Activated CD4-positive, CD25-positive, alpha-beta regulatory T cell treated with anti-CD3 and anti-CD28 coated beads, Interleukin-2, amount 50 U/mL, for 16 hours (primary cell): ENCODE measurements at places on chromosomes 13 and 19.
A peak's percentile ranks its signal among the peaks of the same experiment; 100 is the strongest.

DNA sequence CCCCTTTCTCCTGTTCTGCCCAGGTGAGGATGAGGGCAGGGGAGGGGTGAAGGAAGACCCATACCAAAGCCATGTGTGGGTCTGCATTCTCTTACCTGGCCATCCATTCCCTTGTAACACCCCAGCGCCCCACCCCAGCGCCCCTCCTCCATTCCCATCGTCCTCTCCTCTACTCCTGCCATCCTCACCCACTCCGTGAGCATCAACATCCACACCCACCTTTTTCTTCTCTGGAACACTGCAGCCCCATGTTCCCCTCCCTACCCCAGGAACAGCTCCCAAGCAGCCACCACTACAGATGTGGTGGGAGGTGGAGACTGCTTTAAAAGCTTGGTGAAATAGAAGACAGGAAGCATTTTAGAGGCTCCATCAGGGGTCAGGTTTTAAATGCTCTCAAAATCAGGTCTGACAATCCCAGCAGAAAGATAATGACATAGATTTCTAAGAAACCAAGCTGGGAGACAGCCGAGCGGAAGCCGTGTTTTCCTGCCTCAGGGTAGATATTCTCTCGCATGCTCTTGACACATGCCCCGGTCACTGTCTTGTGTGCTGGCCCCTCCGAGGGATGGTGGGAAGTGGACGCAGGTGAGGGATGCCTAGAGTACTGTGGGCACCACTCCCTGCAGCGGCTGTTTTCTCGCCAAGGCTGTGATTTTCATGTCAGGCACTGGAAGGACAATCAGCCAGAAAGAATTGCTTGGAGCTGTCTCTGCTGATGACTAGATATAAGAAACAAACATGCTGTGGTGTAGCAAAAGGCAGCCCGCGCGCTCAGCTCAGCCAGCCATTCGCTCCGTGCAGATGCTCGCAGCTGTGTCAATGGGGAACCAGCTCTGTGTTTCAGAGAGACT is 9.8 kb downstream of the MEDAG start:
- no peak for DNase-seq

- DNase-seq, result no peak
Measured at GRCh38 chr19:3161453-3161852, 17.1 kb upstream of the S1PR4 start.

- DNase-seq, result no peak
Measured at GRCh38 chr13:108917581-108917980, 288.2 kb downstream of the MYO16 start.

DNA sequence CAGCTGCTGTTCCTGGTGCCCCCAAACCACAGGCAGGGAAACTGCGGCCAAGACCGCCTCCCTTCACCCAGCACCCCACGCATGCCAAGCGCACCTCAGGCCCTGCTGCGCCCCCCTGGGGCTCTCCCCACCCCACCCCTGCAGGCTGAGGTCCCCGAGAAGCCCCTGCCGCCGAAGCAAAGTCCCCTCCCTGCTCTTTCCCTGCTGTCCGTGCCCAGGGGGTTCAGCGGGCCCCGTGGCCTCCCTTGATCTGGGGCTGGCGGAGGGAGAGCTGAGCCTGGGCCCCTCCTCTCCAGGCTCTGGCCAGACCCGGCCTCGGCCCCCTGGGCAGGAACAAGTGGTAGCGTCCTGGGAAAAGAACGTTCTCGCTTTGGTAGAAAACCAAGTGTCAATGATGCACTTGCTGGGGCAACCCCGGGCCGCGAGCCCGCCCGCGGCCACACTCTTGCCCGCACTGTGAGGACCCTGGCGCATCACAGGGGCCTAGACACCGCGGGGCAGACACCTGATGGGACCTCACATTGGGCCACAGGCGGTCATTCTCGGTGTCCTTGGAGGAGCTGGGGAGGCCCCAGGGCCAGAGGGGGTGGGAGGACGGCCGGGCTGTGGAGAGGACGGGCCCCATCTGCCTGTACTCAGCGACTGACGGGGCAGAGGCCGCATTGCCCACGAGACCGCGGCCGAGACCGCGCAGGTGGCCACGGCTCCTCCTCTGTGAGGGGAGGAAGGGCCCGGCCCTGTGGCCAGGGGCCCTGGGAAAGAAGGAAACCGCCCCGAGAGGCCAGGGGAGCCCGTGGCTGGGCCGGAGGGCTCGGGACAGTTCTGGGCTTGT is 29.0 kb downstream of the GPX4 start:
- no peak for DNase-seq

DNA sequence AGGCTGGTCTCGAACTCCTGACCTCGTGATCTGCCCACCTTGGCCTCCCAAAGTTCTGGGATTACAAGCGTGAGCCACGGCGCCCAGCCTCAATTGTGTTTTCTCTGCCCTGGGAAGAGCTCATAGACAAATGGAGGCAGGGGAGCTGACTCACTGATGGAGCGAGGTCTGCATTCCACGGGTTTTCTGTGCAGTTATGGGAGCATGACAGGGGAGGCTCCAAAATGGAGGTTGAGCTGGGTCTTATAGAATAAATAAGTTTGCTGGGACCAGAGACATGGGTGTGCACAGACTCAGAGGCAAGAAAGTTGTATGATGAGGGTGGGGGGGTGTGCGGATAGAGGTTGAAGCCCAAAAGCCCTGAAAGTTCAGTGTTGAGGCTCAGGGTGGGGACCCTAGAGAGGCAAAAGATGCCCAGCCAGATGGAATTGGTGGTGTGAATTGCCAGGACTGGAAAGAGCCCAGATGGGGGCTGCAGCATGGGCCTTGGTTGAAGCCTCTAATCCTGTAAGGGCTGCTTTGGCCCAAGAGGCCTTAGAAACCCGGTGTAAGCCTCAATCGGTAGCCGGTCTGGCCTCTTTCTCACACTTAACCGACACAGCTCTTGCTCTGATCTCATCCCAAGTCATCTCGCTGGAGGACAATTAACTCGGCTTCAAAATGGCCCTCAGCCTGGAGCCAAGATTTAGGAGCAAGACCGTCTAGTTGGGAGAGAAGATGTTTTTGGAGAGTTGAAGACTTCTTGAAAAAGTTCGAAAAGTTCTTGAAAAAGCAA is 1.9 kb downstream of the TPM4 start:
- no peak for DNase-seq

DNA sequence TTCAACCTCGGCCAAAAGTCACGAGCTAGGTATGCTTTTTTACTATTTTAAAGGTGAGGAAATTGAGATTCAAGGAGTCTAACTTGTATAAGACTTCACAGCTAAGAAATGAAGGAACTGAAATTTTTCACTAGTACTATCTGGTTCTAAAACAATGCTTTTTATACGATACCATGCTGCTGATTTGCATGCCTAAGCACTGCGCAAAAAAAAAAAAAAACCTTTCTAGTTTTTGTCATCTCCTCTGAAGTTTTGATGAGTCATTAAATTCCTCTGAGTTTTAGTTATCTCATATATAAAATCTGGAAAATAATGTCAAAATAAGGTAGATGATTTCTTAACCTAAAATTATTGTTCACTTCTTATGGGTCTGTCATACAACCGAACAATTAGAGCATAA is 28.0 kb upstream of the UFM1 start:
- no peak for DNase-seq

DNA sequence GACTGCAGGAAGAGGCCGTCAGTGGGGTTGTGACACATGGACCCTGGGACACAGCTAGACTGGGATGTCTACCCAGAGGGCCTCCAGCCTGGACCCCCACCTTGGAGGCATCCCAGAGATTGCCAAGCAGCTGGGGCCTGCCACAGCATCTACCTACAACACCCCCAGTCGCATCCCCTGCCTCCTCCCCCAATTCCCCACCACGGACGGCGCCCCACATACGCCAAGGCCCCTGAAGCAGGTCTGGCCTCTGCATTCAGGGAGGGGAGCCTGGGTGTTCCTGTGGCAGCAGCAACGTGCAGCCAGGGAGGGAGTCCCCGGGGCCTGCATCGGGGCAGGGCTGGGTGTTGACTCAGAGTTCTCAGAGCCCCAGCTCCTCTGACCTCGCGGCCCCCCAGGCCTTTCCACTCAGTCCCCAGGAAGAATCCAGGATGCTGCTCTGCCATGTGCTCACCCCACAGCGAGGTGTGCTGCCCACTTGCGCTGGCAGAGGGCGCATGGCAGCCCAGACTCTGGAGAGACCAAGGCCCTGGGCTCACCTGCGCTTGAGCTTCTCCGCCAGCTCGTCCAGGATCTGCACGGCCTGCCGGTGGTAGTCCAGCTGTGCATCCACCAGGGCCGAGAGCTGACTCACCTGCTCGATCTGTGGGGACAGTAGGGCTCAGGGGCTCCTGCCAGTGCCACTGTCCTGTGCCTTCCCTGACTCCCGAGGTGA is 19.6 kb downstream of the MPND start:
- DNase-seq, result no peak

GRCh38 chr19:13492128-13492527 is 14.2 kb downstream of the CACNA1A start:
- no peak for DNase-seq

- DNase-seq, result peak; percentile 6
Measured at GRCh38 chr19:16778796-16779411, 50.3 kb upstream of the SIN3B start.

- DNase-seq, result no peak
Measured at GRCh38 chr13:88031980-88032559, 360.9 kb downstream of the SLITRK5 start.

- no peak for DNase-seq
Measured at GRCh38 chr13:112885782-112886268, 83.2 kb upstream of the MCF2L start.

- DNase-seq, result no peak
Measured at GRCh38 chr19:4800591-4801081, 9.1 kb downstream of the FEM1A start.

- peak; percentile 77 for DNase-seq
Measured at GRCh38 chr19:16829010-16829821, at the start of gene SIN3B. TSS of gene SIN3B (plus strand) at chr19:16829398. CDS start at chr19:16829421, 23 bp downstream.

- no peak for DNase-seq
Measured at GRCh38 chr13:62043600-62043999, 628.0 kb upstream of the PCDH20 start.

- DNase-seq, result no peak
Measured at GRCh38 chr19:7657131-7657751, 11.6 kb upstream of the RETN start.

GRCh38 chr19:48295458-48295857 is 25.6 kb downstream of the ZNF114 start:
- DNase-seq, result no peak

GRCh38 chr13:44259045-44260027 is 114.3 kb upstream of the SERP2 start:
- DNase-seq, result peak; percentile 67

- DNase-seq, result no peak
Measured at GRCh38 chr13:26227166-26227971, 5.3 kb upstream of the RNF6 start.

DNA sequence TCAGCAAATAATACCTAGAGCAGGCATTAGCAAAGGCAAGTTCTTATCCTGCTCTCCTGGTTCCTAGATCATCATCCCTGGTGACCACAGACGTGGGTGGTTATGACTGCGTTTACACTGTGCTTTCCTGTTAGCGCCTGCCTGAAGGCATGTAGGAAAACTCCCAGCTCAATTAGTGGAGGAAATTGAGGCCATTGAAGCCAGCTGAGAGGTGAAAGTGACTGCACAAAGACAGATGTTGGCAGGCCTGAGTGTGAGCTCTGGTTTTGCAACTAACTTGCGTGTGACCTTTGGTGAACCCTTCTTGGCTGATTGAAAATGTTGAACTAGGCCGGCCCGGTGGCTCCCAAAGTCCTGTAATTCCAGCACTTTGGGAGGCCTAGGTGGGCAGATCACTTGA is 17.5 kb upstream of the NWD1 start:
- no peak for DNase-seq

DNA sequence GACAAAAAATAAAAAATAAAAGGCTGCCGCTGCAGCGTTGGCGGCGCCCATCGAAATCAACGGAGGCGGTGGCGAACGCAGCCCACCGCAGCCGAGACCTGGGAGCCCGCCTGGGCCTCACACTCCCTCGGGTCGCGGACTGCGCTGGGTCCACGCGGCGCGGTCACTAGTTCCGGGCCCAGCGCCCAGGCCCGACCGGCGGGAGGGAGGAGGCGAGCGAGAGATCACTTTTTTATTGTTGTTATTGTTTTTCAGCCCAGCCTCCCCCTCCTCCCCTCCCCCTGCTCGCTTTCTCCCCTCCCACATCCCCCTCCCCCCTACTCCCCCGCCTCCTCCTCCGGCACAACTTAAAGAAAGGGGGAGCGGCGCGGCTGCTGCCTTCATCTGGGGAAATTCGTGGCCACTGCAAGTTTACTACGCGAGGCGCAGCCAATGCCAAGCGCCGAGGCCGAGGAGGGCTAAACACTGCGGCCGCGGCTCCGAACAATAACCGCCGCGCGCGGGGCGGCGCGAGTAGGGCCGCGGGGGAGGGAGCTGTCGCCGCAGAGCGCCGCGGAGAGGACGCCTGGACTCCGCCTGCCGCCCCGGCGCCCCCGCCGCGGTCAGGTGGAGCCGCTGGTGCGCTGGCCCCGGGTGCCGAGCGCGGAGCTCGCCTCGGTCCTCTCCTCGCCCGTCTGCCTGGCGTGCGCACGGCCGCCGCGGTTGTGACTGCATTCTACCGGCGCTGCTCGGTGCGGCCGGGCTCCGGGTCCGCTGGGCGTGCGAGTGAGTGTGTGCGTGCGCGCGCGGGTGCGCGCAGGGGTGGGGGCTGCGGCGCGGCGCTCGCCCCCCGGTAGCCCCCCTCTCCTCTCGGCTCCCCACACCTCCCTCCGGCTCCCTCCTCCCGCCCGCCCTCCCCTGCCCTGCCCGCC is 505 bp upstream of the ZIC2 start:
- no peak for DNase-seq

DNA sequence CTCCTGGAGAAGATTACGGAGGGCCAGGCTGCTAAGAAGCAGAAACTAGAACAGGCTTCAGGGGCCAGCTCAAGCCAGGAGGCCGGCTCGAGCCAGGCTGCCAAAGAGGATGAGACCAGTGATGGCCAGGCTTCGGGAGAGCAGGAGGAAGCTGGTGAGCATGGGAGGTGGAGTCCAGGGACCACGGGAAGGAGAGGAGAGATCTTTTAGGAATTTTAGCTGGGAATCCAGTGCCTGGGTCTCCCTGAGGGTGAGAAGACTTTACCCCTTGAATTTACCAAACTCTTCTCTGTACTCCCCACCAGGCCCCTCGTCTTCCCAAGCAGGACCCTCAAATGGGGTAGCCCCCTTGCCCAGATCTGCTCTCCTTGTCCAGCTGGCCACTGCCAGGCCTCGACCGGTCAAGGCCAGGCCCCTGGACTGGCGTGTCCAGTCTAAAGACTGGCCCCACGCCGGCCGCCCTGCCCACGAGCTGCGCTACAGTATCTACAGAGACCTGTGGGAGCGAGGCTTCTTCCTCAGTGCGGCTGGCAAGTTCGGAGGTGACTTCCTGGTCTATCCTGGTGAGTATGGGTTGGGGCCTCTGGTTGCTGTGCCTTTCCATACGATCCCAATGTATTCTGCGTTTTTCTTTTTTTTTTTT is 824 bp downstream of the TSEN34 start:
- DNase-seq, result no peak

DNA sequence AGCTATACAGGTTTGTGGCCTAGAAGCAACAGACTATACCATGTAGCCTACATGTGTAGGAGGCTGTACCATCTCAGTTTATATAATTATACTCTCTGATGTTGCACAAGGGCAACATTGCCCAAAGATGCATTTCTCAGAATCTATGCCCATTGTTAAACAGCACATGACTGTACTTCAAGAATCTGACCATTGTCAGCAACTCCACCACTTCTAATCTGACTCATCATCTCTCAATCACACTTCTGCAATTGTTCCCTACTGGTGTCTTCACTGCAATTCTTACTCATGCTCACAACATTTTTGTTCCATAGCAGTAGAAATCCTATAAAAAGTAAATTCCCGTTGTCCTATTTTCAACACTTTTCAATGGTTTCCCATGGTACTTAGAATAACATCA is 63.9 kb upstream of the ATXN8OS start:
- DNase-seq, result no peak
